Epithelial cell of proximal tubule (primary cell): ENCODE measurements at places on chromosomes 6 and 20.

DNA sequence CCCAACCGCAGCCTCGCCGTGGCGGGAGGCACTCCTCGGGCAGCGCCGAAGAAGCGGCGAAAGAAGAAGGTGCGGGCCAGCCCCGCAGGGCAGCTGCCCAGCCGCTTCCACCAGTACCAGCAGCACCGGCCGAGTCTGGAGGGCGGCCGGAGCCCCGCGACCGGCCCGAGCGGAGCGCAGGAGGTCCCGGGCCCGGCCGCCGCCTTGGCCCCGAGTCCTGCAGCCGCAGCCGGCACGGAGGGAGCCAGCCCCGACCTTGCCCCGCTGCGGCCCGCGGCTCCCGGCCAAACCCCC lies 525 bp downstream of the PNRC1 start:
- DNase-seq: no peak

GRCh38 chr6:163369141-163369540 lies 45.4 kb upstream of the QKI start:
- no peak for DNase-seq

GRCh38 chr6:44511126-44511525 lies 123.6 kb downstream of the CDC5L start:
- no peak for DNase-seq

DNA sequence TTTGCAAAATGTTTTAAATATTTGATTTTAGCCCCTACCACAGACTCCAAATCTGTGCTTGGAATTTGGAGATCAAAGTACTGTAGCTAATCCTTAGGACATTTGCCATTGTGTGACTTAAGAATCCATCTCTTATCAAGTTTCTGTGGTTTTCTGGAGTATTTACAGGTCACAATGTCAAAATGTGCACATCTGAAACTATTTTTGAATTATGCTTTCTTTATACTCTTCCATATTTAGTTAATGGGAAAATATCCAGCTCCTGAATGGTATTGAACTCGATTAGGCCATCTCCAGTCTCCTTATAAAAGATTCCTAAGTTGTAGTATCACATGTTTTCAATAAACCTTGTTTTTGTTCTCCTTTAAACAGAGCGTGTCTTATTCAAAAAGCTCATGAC lies 162.5 kb downstream of the KHDC1L start:
- no peak for DNase-seq

DNA sequence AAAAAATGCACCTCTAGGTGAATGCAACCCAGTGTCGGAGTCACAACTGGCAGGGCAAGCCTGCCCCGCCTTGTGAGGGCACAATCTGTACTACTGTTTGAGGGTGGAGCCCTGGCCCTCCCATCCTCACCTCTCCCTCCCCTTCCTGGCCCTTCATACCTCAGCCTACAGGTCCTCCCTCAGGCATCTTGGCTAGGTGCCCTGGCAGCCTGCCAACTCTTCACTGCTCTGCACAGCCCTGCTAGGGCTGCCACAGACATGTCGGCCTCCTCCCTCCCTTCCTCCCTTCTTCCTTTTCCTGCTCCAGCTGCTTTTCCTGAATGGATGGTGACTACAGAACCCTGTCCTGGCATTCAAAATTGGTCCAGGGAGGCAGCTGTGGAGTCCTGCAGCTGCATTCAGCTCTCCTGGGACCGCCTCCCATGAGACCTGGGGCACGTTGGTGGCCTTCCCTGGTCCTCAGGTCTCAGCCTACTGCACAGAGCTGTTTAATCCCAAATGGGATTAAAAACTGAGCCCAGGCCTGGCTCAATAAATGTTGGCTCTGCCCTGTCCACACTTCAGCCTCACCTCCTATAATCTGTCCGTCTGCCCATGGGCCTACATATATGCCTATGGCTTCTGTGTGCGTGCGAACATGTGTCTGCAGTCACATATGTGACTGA lies 52.7 kb downstream of the CDH22 start:
- DNase-seq: peak; percentile 4

DNA sequence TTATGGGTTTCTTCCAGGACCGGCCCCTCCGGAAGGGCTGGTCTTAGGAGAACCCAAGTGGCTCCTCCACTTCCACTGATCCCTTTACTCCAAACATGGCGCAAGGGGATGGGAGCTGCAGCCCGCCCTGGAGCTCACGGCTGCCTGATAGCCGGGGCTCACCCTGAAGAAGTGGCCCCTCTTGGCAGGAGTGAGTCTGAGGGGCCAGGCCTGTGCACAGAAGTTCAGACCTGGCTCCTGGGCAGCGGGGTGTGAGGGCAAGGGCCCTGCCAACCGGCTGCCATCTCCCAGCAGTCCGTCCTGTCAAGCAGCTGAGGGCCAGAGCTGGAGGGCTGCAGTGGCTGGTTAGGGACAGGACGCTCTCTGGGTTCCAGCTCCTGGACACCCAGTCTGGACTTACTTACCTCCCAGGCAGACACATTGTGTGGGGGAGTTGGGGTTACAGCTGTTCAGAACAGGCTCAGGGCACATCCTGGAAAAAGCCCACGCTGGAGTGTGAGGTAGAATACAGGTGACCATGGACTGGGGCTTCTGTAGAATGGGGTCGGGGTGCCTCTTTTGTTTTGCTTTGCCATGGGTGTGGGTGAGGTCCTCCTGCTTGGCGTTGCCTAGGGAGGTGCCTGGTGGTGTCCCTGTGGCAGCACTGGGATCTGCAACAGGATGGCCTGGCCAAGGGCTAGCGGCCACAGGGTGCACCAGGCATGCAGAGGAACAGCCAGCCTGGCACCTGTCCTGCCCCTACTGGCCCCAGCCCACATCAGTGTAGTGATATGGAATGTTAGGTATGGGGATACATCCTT lies 88.4 kb downstream of the ASXL1 start:
- DNase-seq: no peak
